ENCODE measurements at places on chromosomes 5 and 9. TPM values are rescaled to one million over a fixed set of nuclear protein-coding genes. Genes with fewer than 3 reads are reported as not detected.

DNA sequence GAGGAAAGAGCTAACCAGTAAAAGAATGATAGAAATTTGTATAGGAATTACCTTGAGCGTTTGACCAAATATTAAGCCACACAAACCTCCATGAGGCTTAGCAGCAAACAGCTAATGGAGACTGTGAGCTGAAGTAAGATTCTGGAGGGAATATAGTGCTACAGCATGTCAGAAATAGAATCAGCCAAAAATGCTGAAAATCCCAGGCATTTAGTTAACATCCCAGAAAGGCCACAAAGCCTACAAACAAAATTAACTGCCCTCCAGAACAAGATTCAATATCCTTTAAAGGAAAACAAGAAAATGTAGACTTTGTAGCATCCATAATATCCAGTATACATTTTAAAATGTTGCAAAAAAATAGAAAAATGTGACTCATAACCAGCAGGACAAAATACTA, 257.8 kb upstream of the TUSC1 start:
- DNase-seq, result no peak

DNA sequence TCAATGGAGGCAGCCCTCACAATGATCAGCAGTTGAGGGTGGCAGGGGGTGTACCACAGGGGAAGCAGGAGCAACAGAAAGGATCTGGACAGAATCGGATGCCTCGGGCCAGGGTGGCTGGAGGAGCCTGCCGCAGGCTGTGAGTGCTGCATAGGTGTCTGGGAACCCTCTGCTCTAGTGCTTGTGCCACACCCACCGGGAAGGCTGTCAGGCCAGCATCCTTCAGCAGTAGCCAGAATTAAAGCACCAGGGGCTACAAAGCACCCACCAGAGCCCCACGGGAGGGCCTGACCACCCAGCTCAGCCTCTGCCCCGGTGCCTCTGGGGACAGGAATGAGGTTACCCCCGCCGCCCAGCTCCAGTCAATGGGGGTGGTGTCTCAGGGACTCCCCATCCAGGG, 49.0 kb downstream of the ARHGEF37 start:
- no peak for DNase-seq

- no peak for DNase-seq
These were observed 111.0 kb downstream of the GAPVD1 start for GRCh38 chr9:125372441-125373226.

DNA sequence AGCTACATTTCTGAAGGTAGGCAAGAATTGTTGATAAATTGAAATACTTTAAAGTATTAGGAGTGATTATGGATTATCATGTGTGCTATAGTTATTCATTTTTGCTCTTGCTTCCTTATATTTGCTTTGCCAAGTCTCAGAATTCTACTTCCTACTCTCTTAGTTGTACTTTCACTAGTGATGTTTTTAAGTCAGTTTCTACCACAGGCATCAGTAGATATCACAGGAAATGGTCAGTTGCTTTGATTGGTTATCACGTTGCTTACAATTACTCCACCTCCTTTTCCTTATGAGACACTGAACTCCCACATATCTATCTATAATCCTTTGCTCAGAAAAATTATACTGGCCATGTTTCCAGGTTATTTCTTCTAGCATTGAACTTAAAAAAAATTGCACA, 472.8 kb downstream of the DMRTA1 start:
- DNase-seq, result no peak

GRCh38 chr5:6873359-6873758, 160.1 kb downstream of the TENT4A start:
- DNase-seq, result no peak

DNA sequence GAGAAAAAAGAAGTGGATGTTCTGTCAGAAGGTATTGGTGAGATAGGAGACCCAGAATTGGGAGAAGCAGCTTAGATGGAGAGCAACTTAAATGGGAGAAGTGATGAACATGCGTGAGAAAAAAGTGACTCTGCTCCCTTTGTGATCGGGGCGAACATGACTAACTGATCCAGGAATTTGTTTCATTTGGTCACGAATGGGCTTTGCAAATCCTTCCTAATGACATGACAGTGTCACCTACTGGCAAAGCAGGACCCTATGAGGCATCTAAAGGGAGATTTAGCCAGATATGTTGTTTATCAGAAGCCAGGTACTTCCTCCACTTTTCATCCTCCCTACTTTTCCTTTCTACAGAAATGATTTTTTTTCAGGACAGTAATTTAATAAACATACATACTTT, 787.4 kb upstream of the RGMB start:
- DNase-seq, result no peak

GRCh38 chr9:30622561-30622960, 1761.9 kb upstream of the ACO1 start:
- DNase-seq, result no peak

DNA sequence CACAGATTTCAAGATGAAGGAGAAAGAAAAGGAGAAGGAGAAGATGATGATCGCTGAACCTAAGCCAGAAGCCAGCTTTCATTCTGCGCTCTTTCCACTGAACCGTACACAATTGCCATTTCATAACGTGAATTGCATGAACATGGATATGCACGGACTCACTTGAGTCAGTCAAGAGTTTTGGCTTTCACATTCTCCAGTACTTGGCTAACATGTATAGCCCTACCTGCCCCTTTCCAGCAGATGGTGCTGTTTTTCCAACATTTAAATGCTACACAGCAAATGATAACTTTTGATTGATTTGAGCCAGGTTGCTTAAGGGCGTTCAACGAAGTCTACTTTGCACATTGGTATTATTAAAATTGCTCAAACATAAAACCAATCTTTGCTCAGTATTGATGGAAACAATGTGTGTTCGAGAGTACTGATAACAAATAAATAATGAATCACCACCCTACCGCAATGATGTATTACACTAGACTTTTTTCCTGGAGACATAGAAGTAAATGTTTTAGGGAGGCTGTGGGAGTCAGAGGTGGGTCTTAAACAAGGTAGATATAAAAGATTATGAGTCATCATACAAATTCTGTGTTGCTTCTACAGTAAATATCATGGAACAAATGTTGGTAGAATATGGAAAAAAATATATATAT, 196.4 kb downstream of the TRPM3 start:
- DNase-seq, result peak; percentile 22

DNA sequence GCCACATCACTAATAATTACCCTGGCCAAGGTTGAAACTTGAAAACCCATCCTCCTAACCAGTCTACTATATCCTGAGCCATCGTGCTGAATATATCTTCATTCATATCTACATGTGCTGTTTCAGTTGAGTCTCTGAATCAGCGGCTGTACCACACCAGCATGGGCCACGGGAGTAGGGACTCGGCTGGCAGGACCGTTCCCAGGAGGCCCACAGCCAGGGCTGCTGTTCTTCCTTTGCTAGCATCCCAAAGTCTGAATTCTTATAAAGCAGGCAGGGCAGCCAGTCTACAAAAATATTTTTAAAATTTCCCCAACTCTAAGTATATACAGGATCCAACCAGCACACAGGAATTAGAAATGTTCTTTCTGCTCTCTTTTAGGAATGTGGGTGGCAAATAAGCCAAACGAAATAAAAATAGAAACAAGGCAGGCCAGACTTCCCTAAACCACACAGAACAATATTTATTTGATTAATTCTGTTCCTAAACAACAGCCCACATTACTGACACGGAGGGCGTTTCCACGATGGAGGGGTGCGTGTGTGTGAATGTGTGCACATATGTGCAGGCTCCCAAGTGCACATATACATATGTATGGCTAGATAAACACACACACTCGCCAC, 42.8 kb upstream of the EQTN start:
- no peak for DNase-seq

- no peak for DNase-seq
These were observed 149.7 kb downstream of the ENC1 start for GRCh38 chr5:74490814-74491213.

GRCh38 chr9:36837431-36838405, 196.3 kb downstream of the PAX5 start:
- no peak for DNase-seq

- no peak for DNase-seq
These were observed 13.3 kb downstream of the HMMR start for GRCh38 chr5:163473635-163474243.

- no peak for DNase-seq
These were observed 428.8 kb upstream of the ACTBL2 start for GRCh38 chr5:57911438-57911837.

GRCh38 chr9:130839132-130840111, 4.4 kb downstream of the ABL1 start:
- DNase-seq, result no peak

DNA sequence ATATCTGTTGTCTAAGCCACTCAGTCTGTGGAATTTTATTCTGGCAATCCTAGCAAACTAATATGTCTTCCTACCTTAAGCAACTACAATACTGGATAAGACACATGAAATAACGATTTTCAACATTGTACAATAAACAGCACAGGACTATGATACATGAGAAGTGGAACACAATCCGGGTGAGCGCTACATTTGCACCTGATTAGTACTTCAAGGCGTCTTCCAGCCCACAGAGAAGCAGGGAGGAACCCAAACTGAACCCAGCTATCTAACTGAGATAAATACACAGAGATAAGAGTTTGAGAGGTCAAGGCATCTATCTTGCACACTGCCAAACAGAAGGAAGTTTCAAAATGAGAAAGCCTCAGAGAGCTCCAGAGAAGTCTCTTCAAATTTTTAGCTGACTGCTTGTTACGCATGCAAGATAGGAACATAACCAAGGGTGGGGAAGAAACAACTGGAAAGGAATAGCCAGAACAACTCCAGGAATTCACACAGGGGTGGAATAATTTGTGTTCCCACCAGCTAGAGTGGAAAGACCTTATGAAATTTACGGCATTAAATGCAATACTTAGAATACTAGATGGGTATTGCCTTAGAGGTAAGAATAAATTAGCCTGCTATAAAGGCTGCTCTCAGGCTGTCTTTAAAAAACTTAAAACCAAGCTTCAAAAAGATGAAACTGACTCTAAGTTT, 481.8 kb downstream of the MTRR start:
- DNase-seq, result no peak

DNA sequence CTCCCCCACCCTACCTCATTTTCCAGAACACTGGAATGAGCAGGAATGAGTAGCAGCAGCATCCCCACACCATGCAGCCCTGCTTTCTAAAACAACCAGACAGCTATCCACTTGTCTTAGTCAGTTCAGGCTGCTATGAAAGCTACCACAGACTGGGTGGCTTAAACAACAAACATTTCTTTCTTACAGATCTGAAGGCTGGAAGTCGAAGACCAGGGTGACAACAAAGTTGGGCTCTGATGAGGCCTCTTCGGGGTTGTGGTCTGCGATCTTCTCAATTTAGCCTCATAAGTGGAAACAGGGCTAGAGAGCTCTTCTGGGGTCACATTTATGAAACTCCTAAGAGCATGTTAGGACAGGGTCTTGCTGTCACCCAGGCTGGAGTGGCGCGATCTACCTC, 38.9 kb downstream of the LPAR1 start:
- DNase-seq, result no peak

DNA sequence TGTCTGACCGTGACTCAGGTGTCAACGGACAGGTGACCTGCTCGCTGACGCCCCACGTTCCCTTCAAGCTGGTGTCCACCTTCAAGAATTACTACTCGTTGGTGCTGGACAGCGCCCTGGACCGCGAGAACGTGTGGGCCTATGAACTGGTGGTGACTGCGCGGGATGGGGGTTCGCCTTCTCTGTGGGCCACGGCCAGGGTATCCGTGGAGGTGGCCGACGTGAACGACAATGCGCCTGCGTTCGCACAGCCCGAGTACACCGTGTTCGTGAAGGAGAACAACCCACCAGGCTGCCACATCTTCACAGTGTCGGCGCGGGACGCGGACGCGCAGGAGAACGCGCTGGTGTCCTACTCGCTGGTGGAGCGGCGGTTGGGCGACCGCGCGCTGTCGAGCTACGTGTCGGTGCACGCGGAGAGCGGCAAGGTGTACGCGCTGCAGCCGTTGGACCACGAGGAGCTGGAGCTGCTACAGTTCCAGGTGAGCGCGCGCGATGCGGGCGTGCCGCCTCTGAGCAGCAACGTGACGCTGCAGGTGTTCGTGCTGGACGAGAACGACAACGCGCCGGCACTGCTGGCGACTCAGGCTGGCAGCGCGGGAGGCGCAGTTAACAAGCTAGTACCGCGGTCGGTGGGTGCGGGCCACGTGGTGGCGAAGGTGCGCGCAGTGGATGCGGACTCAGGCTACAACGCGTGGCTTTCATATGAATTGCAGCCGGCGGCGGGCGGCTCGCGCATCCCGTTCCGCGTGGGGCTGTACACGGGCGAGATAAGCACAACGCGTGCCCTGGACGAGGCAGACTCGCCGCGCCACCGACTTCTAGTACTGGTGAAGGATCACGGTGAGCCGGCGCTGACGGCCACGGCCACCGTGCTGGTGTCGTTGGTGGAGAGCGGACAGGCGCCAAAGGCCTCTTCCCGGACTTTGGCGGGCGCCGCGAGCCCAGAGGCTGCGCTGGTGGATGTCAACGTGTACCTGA, 1.8 kb downstream of the PCDHA11 start:
- no peak for DNase-seq

DNA sequence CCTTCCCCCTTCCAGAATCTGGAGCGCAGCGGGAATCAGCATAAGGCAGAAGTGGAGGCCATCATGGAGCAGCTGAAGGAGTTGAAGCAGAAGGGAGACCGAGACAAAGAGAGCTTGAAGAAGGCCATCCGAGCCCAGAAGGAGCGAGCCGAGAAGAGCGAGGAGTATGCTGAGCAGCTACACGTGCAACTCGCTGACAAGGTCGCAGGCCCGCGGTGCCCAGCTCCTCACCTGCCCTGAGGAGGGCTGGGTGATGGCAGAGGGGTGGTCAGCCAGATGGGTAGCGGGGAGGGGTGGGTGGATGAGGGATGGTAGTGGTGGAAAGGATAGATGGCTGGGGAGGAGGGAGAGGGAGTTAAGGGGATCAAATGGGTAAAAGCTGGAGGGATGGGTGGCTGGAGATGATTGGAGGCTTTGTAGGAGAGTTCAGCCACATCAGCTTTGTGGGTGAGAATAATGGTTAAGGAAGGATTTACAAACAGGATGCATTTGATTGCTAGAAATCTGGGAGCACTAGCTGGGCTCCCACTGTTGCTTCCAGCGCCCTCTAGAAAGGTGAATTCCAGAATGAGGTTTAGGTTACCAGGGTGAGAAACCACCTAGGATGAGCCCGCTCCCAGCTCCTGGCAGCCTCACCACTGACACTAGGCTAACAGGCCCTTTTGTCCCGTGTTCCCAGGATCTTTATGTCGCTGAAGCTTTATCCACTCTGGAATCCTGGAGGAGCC, 19.7 kb upstream of the GLE1 start:
- DNase-seq, result no peak

GRCh38 chr5:58069846-58070245, 390.0 kb downstream of the PLK2 start:
- no peak for DNase-seq

- no peak for DNase-seq
These were observed 57.4 kb downstream of the AOPEP start for GRCh38 chr9:94783928-94784327.

MYOT gene
- not detected for total RNA-seq

IL12B gene
- total RNA-seq, result not detected

SMIM3 gene
- total RNA-seq, result 11.1 TPM

FOXD4 gene
- total RNA-seq, result 0.21 TPM

FGFR4 gene
- total RNA-seq, result 111 TPM

DAB2IP gene
- 52.6 TPM for total RNA-seq

PCDHA11 gene
- 5.8 TPM for total RNA-seq

ZFP37 gene
- total RNA-seq, result 5.2 TPM

LMBRD2 gene
- total RNA-seq, result 5.6 TPM

TMEM174 gene
- not detected for total RNA-seq

ZMYND19 gene
- 61.9 TPM for total RNA-seq

LTC4S gene
- 4.5 TPM for total RNA-seq

SV2C gene
- total RNA-seq, result 0.05 TPM

BAAT gene
- total RNA-seq, result 0.17 TPM

All from WTC11 (cell line).